GM12892 (cell line): ENCODE measurements at places on chromosomes 16 and 17.

- no peak for DNase-seq
Observed at GRCh38 chr17:38871247-38872015, 1.6 kb downstream of the LASP1 start.

DNA sequence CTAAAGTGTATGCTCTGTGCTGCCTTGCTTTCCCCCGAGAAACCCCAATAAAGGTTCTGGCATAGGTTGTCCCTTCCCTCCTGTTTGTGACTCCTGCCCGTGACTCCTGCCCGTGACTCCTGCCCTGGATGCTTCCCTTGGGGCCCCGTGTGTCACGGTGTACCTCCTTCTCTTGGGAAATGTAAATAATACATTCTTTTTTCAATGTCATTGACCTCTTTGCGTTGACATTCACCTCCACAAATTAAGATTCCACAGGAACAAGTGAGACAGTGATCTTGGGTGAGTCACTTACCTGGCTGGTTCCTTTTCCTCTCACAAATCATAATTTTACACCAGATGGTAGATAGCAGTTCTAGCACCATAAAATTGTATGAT lies 632 bp downstream of the CCL15 start:
- no peak for DNase-seq

DNA sequence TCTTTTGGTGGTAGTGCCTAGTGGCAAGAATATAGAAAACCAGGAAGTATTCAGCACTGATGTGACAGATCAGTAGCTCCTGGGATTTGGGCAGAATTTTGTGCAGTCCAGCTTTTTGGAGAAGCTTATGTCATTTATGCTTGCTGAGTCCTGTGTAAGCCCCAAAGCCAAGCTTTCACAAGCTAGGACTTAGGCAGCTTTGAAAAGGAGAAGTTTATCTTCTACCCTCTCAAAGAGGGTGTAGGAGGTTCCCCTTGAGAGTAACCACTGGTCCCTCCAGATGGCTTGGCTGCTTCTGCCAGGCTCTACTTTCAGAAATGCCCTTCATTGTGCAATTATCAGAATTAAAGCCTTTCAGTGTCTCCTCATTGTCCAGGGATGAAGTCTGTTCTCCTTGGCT lies 78.8 kb downstream of the CES1 start:
- no peak for DNase-seq

- DNase-seq = no peak
Observed at GRCh38 chr17:81068411-81069134, 33.6 kb downstream of the BAIAP2 start.

DNA sequence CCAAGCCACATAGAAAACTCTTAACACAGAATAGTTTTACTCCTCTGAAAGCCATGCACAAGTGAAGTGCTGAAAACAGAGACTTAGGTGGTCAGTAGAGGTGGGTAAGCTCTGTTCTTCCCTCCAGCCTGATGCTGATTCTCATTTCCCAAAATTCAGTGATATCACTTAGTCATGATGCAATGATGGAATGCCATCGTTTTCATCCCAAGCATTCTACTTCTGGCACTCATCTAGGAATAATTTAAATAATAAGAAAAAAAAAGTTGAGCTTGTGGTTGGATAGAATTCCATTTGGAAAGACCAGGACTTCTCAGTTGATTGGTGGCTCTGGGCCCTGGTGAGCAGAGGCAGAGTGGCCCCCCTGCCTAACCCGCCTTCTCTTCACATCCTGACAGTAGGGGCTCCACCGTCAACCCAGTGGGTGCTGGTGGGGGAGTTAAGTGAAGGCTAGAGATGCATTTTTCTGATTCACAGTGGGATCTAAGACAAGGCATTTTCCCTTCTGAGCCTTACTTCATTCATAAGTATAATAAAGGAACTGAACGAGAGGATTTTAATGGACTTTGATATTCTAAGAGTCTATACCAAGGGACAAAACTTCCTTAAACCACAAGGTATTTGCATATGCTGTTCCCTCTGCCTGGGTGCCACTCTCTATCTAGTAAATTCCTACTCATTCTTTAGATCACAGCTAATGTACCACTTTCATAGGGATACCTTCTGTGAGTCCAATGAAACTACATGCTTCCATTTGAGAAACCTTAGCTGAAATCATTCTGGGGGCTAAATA lies 310.3 kb upstream of the DYNLRB2 start:
- no peak for DNase-seq

DNA sequence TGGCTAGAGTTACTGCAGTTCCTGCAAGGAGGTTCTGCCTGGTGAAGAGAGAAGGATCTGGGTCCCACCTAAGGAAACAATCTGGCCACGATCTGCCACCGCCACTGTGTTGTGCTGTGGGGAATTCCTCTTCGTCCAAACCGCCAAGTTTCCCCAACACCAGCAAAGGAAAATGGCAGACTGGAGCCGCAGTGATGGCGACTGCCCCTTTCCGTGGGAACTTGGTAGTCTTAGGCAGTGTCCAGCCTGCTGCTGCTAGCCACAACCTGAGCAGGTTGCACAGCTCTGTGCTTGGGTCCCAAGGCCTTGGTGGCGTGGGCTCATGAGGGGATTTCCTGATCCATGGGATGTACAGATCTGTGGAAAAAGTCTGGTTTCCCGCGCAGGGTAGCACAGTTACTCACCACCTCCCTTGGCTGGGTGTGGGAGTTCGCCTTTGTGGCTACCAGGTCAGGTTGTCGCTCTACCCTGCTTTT lies 28.6 kb downstream of the NFATC3 start:
- DNase-seq = no peak

DNA sequence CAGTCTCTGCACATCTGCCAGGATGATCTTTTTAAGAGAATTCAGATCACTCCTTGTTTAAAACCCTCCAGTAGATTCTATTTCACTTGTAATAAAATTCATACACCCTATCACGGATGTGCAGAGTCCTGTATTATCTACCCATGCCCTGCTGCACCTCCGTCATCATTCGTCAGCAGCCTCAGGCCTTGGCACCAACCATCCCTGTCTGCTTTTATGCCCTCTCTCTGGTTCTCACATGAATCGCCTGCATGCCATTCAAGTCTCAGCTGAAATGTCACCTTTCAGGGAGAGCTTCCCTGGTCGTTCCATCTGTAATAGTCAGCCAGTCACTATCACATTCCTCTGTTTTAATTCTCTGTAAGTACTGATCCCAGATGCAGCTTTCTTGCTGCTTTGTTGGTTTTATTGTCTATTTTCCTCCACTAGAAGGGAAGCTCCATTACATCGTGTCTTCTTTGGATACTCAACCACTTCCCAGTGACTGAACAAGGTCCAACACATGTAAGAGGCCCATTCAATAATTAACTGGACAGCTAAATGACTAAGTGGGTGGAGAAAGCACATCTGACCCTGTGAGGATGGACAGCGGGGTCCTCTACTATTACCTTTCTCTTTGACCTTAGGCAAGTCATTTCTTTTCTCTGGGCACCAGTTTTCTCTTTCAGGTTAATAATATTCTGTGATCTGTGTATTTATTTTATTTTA lies 81.2 kb upstream of the GOT2 start:
- DNase-seq = no peak

- DNase-seq = no peak
Observed at GRCh38 chr17:44014133-44014436, 678 bp downstream of the TMEM101 start.

- no peak for DNase-seq
Observed at GRCh38 chr16:28086186-28087139, 22.9 kb upstream of the GSG1L start.

DNA sequence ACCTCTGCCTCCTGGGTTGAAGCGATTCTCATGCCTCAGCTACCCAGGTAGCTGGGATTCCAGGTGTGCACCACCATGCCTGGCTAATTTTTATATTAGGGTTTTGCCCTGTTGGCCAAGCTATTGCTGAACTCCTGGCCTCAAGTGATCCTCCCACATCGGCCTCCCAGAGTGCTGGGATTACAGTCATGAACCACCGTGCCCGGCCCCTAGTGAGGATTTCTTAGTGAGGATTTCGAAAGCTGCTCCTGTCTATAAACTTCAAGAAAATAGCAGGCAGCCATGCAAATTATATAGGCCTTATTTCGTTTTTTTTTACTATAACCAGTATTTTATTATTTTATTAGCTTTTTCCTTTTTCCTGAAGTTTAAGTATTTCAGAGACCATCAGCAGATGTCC lies 41.6 kb downstream of the EPN2 start:
- DNase-seq = no peak

GRCh38 chr17:65334406-65334805 lies 197.2 kb downstream of the RGS9 start:
- no peak for DNase-seq

GRCh38 chr16:11637320-11637719 lies 30.9 kb upstream of the SNN start:
- no peak for DNase-seq

DNA sequence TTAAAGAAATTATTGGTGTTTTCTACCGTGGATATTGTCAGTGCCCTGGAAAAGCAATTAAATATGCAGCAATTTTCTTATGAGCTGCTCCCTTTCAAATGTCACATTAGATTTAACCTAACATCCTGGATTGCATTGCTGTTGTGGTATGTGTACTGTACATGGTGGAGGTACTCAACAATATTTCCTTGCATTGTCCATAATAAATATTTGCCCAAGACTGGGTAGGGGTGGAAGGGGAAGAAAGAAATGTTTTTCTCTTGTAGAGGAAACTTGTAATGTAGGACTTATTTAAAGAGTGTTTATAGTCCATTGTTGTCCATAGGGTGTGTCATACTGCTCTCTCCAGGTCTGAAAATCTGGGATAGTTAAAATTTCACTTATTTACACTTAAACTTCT lies 346.2 kb upstream of the TBX2 start:
- DNase-seq = no peak

DNA sequence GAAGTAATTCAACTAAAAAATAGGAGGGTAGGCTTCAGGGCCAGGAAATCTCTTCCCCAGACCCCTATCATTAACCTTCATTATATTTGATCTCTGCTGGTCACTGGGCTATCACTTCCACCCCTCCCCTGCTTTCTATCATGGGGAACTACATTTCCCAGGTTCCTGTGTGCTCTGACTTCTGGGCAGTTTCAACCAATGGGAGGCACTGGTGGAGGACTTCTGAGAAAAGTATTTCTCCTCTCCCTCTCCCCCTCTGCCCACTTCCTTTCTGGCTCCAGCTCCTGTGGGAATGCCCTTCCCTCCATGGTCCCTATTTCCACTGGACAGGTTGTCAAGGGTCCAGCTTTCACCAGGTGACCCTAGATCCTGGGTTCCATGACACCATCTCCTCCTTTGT lies 364.4 kb downstream of the C16orf95 start:
- no peak for DNase-seq

- no peak for DNase-seq
Observed at GRCh38 chr17:6140188-6140587, 70.0 kb downstream of the WSCD1 start.

DNA sequence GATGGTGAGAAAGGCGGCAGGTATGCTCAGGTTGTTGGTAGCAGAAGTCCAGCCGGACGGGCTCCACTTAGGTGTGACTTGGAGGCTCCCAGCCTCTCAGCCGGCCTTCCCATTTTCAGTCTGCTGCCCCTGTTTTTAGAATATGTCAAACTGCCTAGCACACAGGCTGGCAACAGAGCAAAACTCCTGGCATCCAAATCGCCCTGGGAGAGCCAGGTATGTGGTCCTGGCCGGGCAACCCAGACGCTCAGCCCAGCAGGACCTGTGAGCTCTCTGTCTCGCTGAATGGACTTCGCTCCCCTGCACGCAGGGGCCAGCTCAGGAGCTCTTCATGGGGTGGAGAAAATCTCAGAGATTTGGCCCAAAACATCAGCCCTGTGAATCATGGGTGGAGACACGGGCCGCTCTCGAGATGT lies 147.9 kb upstream of the CHMP6 start:
- DNase-seq = no peak

GRCh38 chr17:15382914-15383313 lies 41.5 kb upstream of the TEKT3 start:
- DNase-seq = no peak
